ENCODE measurements at places on chromosomes 4 and X.

DNA sequence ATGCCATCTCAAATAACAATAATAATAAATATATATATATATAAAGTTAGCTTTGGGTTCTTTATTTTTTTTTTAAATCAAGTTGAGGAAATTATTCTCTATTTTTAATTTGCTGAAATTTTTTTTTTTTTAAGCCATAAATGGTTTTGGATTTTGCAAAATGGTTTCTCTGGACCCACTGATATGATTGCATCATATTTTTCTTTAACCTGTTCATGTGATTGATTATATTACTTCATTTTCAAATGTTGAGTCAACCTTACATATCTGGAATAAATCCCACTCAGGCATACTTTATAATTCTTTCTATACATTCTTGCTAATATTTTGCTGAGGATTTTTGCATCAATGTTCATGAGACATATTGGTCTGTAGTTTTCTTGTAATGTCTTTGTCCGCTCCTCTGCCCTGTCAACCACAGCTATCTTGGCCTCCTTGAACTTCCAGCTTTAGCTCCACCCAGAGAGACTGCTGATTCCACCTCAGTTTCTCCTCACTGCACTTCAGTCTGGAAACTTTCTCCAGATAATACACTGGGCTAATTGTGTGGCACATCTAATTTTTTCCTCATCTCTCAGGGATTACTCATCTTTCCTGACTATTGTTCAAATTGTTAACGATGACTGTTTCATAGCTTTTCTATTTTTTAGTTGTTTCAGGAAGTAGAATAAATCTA, 160.9 kb upstream of the GIMD1 start:
- no peak for DNase-seq

GRCh38 chr4:80126435-80126834, 53.4 kb upstream of the ANTXR2 start:
- no peak for DNase-seq

DNA sequence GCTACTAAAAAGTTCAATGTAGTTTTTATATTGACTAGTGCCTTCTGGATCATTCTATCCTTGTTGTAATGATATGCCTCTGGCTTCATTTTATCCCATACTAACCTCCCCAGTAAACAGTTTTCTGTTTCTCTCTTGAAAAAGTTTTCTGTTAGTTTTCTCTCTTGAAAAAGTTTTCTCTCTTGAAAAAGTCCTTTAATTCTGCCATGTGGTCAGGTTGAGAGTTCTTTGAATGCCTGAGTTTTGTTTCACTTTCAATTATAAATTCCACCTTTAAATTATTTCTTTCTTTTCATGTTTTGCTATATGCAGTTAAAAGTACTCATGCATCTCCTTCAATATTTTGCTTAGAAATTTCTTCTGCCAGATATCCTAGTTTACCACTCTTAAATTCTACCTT, 1139.6 kb downstream of the STPG2 start:
- DNase-seq, result no peak

DNA sequence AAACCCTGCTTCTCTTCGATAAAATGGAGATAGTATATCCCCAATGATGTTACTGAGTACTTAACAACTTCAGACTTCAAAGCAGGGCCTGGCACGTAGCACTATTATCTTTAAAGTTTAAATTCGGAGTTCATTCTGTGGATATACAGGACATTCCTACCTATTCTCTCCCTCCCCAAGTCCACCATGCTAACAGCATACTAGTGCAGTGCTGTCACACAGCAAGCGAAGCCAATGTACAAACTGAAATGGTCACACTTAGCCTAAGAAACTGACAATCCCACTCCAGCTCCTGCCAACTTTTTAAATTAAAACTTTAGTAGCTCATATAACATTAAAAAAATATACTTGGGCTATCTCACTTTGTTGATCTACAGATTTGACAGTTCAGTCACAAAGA, 1.2 kb upstream of the DNAJB14 start:
- DNase-seq, result no peak

DNA sequence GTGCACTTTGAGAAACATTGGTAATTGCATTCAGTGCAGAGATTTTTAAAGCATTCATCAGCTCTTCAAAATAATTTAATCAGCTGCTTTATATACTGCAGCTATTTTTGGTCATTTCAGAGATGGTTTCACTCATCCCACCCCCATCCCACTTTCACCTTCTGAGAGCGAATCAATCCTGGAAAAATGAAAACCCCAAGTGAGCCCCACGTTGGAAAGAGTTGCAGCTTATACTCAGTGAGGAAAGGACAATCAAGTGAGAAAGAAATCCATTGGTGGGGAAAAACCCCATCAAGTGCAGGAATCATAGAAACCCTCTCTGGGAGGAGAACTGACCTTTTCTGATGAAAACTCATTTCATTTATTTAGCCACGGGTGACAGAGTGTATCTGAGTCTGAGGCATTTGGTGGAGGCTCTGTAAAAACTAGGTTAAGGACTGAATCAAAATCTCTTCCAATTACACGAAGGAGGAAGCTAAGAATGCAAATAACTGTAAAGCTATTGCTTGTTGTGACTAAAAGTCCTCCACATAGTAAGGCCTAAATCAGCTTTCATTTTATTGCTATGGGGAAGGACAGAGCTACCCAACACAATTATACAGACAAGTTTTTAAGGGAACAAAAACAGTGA, 240.4 kb upstream of the PGRMC2 start:
- DNase-seq, result no peak

- no peak for DNase-seq
Observed at GRCh38 chr4:90318193-90318592, 191.0 kb downstream of the CCSER1 start.

- no peak for DNase-seq
Observed at GRCh38 chrX:153816831-153817690, 13.3 kb downstream of the PDZD4 start.

- DNase-seq, result no peak
Observed at GRCh38 chrX:69028006-69028760, 137.1 kb downstream of the PJA1 start.

Measured in heart right ventricle (tissue), 16 donors.